ENCODE measurements at places on chromosomes 5 and 9. TPM values are rescaled to one million over a fixed set of nuclear protein-coding genes. Genes with fewer than 3 reads are reported as not detected.

IFNA13 gene
- total RNA-seq = not detected

SSBP2 gene
- total RNA-seq = 35.6 TPM

DNA sequence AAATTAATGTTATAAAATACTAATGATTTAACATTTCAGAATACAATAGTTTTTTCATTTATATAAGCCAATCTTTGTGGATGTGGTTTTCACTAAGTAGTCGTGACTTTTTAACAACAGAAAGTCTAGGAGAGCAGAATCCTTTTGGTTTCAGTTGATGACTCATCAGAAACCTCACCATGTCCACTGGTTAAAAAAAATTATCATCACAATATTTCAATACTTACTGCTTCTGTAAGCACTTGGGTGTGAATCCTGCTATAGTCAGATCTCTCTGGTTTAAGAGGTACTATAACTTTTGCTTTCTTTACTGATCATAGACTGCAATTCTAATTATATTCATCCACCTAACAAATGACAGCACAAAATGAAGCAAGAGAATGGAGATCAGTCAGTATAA, 77.2 kb downstream of the MRPS30 start:
- no peak for DNase-seq

DNA sequence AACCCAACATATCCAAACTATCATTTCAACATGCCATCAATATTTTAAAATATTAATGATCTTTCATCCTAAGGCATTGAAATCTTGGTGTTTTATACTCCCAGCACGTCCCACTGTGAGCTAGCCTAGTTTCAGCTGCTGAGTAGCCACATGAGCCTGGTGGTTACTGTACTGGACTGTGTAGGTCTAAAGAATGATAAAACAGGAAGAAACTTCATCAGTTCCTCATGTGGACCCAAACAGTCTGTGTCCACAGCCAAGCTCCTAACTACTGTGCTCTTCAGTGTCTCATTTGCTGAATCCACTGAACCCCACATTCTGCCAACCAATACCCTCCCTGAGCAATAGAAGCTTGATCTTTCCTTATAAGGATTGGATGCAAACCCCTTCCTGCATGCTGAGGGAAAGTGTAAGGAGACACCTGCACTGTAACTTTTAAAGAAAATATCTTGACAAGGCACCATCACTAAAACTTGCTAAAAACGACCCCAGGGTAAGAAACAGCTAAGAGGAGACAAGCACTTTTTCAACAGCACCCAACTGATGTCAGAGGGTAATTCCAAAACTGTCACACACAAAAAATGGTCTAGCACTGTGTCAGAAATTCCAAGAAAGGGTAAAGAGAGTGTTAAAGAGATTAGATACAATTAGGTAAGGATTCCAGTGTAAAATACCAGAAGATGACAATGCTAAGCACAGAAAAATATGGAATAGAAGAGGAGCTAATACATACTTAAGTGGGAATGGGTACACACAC, 126.9 kb downstream of the SPOCK1 start:
- DNase-seq = no peak

DNA sequence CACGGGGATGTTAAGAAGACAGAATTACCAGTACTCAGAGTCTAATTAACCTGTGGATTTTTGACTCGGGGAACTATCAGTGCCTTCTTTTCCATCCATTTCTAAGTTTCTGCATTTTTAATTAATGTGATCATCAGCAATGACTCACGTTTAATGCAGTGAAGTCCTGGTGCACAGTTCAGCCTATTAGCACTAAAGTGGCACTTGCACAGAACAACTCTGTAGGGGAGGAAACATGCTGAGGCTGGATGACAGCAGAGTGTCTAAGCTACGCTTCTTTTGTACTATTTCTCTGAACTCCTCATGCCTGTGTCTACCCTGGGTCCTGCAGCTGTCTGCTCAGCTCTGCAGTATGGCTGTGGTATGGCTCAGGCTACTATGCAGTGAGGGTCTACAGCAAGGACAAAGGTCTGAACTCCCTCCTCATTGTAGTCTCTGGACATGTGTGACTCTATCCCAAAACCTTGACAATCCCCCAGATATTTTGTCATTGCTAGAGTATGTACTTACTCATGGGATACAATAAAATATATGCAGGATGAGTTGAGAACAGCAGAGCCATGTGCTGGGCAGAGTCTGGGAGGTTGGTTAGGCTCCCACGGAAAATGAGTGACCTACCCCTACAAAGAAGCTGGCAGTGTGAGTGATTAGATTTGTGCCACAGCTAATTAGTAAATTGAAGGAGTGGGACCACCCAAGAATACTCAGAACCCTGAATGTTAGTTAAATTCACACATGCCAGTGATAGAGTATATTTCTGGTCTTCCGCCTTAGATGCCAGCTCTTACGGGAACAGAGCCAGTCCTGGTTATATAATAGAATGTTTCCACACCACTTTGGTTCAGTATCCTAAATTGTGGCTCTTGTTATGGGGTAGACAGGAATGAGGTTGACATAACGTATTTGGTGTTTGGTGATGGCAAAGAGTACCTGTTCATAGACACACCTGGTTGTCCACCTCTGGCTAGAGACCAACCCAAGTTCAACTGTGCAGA, 148.0 kb downstream of the GHR start:
- DNase-seq = no peak

DNA sequence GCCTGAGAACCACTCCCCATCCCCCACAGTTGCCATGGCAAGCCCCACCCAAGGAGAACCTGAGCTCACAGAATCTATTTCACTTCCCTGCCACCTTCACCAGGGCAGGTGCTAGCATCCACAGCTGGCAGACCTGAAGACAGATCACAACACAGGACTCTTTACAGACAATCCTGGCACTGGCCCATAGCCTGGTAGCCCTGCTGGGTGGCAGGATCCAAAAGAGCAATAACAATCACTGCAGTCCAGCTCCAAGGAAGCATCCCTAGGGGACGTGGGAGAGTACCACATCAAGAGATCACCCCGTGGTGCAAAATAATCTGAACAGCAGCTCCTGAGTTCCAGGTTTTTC, 463.2 kb upstream of the PIK3R1 start:
- no peak for DNase-seq
